ENCODE measurements at places on chromosomes 3 and 15. TPM values are rescaled to one million over a fixed set of nuclear protein-coding genes. Genes with fewer than 3 reads are reported as not detected.

Gene TMEM42
- 31.5 TPM for total RNA-seq

Gene POMGNT2
- 13.6 TPM for total RNA-seq

Gene ARHGAP31
- 7.0 TPM for total RNA-seq

Gene MESP1
- 1.2 TPM for total RNA-seq

Gene DCLK3
- not detected for total RNA-seq

All from cardiac ventricle fibroblast (primary cell).